EL (cell line): ENCODE measurements at places on chromosomes 3 and 15.

DNA sequence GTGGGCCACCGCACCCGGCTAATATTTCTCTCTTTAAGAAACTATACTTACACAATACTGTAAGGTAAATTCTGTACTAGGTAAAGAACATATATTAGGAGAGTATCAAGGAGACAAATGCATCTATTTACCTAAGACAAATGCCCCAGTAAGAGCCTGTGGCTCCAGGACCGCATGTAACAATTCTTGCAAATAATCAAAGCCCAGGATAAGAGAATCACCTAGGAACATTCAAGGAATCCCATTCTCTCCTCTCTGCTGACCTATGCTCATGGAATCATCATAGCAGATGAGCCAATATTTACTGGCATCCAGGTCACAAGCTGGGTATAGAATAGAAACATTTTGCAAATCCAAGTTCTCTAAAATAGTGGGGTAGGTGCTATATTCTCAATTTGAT is 347.7 kb downstream of the FOXP1 start:
- DNase-seq = no peak

- DNase-seq = no peak
These were observed 28.3 kb upstream of the TMEM42 start for GRCh38 chr3:44833394-44833793.

GRCh38 chr3:152192050-152192449 is 76.7 kb upstream of the MBNL1 start:
- DNase-seq = no peak

DNA sequence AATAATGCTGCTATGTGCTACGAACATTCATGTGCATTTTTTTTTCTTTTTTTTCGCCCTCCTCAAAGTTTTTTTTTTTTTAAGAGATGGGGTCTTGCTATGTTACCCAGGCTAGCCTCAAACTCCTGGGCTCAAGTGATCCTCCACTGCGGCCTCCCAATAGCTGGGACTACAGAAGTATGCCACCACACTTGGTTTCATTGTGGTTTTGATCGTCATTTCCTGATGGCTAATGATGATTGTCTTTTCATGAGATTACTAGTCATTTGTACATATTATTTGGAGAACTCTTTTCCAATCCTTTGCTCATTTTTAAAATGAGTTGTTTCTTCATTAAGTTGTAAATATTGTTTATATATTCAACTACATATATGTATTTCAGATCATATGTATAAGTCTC is 48.8 kb downstream of the FBXO22 start:
- DNase-seq = no peak

GRCh38 chr15:52039925-52040781 is 21.1 kb downstream of the MAPK6 start:
- DNase-seq = no peak

DNA sequence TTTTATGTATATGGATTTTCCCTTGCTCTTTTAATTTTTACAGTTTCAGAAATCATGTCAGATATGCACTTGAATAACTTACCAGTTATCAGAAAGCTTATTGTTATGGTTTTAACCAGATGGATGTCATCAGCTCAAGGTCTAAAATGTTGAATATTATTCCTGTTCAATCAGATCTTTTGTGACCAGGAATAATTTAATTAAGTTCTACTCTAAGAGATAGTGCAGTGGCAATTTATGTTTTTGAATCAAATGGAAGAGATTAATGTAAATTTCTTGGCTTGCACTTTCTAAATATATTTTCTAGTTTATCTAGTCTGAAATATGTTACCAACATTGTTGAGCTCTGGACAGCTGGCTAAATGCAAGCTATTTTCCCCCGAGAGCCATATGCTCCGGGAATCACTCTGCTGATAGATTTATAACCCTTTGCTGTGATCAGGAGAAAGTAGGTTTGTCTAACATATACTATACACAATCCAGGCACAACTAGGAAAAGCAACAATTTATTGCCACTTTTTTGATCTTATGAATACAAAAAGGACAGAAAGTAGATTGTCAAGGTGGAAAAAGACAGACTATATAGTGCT is 76.8 kb upstream of the CD96 start:
- no peak for DNase-seq

DNA sequence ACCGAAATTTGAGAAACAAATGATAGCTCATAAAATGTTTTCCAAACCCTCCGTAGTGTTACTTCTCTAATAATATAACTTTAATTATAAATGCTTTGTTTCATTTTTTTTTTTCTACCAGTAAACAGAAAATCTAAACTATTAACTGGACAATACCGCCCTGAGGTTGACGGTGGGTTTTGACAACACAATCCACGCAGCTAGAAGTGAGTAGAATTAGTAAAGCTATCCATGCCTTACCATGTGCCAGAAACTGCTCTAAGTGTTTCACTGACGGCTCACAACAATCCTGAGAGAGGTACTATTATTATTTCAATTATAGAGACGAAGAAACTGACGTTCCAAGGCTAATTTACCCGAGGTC is 410 bp downstream of the NDUFAF1 start:
- DNase-seq = no peak

GRCh38 chr15:64044300-64045100 is 1.8 kb downstream of the DAPK2 start:
- DNase-seq = peak; percentile 6

GRCh38 chr15:27951191-27951890 is 147.8 kb downstream of the OCA2 start:
- DNase-seq = no peak

DNA sequence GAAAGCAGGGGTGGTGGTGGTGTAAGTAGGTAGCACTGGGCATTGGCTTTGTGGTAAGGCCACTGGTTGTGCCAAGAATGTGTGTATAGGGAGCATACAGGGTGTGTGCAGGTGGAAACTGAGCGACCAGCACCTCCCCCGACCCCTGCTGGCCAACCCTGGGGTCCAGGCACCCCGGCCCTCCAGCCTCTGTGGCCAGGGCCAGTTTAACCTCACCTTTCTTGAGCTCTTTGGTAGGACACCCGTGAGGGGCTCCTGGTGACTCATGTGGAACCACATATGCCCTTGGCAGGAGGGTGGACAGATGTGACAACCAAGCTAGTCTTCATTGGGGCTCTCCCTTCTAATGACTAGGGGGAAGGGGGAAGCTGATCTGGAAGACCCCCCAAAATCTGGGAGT is 19.5 kb downstream of the SHF start:
- no peak for DNase-seq
